ENCODE measurements at places on chromosomes 11 and 22. TPM values are rescaled to one million over a fixed set of nuclear protein-coding genes. Genes with fewer than 3 reads are reported as not detected.

The IZUMO1R gene
- not detected for total RNA-seq

DNA sequence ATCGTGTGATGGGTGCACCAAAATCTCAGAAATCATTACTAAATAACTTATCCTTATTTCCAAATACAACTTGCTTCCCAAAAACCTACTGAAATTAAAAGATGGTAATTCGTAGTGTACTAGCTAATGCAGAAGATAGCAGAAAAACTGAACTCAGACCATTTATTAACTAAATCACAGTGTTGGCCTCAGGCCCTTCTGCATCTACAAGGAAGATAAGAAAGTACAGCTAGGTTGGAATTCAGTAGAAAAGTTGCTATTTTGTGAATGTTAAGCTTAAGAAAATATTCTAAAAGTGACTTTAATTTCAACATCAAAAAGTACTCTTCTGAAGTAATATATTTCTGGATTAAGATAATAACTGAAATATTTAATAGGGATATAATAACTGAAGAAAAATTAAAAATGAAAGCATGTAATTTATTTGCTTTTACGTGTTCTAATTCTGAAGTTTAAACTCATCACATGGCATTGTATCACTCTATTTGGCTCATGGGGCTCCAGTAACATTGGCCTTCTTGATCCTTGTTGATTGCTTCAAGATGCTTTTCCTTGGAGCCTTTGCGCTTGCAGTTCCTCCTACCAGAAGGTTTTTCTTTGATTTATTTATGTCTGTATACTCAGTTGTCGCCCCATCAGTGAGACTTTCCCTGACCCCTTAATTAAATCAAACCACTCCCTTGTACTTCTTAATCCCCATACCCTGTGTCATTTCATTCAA lies 847.9 kb upstream of the ANO3 start:
- no peak for DNase-seq

The ANO5 gene
- not detected for total RNA-seq

DNA sequence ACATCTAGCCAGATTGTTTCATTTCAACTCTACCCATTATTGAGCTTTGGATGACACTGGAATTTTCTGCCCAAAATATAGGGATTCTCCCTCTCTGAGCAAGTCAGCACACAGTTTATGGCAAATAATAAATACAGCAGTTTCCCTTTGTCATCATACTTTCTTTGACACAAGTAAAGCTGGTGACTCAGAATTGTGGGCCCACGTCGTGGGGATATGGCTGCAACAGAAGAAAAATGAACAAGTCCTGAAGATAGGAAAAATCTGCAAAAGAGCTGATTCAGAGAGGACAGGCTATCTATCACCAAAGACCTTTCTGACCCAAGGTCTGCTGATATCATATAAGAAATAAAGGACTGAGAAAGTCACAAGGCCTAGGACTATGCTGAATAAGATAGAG lies 236.3 kb upstream of the ZC3H12C start:
- DNase-seq: peak; percentile 34

DNA sequence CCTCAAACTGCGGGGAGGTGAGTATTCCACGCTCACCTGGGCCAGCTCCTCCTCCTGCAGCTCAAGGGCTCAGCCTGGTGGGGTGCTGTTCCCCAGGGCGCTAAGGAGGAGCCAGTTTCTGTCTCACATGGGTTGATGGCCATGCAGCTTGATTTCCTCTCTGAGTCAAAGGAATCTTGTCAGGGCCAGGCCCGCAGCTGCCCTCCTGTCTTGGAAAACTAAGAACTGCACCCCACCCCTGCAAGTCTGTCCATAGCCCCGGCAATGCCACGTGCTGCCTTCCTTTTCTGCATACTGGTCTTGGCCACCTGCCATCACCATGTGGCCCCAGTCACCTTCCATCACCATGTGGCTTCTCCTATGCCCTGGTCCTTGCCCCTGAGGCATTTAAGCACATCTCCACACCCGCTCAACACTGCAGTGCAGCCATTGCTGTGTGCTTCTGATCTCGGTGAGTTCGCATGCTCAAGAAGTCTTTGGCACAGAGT lies 35.2 kb upstream of the CLDN5 start:
- no peak for DNase-seq

The BBOX1 gene
- not detected for total RNA-seq

DNA sequence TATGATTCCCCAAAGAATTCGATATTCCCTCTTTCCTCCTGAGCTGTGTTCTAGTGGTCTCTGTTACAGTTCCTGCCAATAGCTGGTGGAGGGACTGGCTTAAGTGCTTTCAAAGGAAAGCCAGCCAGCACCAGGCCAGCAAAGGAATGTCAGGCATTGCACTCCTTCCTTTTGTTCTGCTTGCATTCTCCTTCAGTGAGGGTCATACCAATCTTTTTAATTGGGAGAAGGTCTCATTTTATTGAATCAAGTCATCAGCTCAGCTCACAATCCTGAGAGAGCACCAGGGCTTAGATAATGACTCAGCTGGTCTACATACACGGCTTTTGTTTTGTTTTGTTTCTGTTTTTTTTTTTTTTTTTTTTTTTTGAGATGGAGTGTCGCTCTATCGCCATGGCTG lies 222.9 kb downstream of the NAV2 start:
- peak; percentile 95 for DNase-seq

DNA sequence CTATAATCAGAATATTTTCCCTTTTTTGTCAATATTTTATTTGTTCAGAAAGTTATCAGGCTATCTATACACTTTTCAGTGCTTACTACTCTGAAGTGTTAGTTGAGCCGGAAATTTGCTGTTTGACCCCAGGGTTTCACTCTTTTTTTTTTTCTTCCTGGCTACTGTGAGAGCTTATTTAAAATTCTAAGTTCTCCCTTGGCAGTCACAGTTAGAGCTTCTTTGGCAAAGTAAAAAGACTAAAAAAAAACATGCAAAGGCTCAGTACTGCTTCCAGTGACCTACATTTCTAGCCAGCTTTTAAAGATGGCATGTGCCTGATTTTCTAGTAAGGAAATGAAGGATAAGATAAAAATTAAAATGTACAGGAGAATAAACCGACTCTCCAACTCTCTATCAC lies 48.4 kb downstream of the ELP4 start:
- DNase-seq: no peak

GRCh38 chr11:64331569-64332371 lies 8.2 kb upstream of the CCDC88B start:
- DNase-seq: peak; percentile 96

The SCGB1A1 gene
- not detected for total RNA-seq

The RIBC2 gene
- 6.4 TPM for total RNA-seq

DNA sequence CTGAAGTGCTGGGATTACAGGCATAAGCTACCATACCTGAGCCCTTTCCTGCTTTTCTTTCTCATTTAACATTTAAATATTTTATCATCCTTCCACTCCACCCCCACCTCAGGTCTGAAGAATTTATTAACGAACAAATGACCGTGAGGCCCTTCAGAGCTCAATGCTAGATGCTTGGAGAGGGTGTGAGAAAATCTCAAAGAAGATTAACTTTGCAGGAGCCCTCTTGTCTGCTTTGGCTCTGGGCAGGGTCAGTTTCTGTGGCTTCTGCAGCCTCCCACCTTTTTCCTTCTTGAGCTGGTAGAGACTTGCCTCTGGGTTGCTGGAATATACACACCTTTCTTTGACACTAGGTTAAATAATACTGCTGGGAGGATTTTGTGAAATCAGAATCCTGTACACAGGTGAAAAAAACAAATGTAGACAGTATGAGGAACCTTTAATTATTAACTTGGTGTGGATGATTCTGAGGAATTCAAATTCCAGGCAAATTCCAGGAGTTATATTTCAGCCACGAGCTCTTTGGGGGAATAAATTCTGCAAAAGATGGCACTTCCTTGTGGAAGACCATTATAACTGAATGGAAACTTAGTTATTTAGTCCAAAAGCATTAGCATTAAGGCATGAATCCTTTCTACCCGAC lies 3.4 kb upstream of the ZBTB44 start:
- DNase-seq: no peak

GRCh38 chr11:15584158-15584557 lies 469.4 kb downstream of the INSC start:
- DNase-seq: no peak

The STT3A gene
- total RNA-seq: 482 TPM

- DNase-seq: peak; percentile 59
Measured at GRCh38 chr22:45441138-45441537, 27.6 kb downstream of the RIBC2 start.

The HEPN1 gene
- total RNA-seq: not detected

GRCh38 chr11:92964471-92964870 lies 5.0 kb upstream of the MTNR1B start:
- DNase-seq: no peak

GRCh38 chr11:134575504-134576230 lies 163.6 kb upstream of the B3GAT1 start:
- no peak for DNase-seq

Data from M059J (cell line).